ENCODE measurements at places on chromosomes 2 and 18.

GRCh38 chr18:39455285-39455684 lies 1889.7 kb upstream of the CELF4 start:
- DNase-seq: no peak

- DNase-seq: no peak
Measured at GRCh38 chr2:75375646-75376582, 176.6 kb upstream of the TACR1 start.

DNA sequence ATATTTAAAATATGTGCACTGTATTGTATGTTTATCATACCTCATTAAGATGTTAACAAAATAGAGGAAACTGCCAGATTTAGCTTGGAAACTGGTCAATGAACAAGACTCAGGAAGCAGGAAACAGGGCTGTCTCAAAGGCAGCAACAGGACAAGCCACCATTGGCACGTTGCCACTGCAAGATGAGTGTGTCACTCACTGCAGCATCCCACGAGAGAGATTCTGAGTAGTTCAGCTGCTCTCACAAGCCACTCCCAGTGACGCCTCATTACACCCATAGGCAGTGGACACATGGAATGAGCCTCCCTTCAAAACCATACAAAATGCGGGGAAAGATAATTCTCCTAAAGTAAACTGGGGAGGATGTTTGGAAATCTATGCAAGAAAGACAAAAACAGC lies 181.9 kb upstream of the DLGAP1 start:
- DNase-seq: no peak

DNA sequence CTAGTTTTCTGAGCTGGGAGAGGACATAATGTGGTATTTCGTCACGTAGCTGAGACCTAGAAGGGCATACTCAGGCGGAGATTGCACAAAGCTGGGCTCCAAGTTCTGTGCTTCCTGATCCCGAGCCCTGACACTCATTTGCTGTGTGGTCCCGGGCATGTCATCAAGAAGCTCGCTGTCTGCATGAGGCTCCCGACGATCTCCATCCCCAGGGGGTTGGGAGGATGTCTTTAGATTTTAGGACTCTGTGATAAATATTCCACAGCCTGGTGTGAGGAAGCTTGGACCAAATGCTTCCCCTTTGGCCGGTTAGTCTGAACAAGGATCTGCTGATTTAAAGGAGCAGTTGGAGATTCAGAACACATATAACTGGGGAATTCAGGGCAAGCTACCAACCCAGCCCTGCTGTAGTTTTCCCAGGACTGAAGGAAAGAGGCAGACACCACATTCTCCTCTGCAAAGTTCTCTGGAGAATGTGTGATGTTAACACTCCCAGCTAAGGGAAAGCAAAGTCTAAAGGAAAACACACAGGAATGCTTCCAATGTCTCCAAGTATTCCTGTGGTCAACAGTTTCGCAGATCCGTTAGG lies 2.3 kb downstream of the KCNE4 start:
- DNase-seq: no peak

- no peak for DNase-seq
Measured at GRCh38 chr2:142865924-142866323, 11.5 kb upstream of the KYNU start.

GRCh38 chr2:162333968-162334367 lies 10.0 kb upstream of the GCA start:
- DNase-seq: no peak

GRCh38 chr2:239026711-239027361 lies 179.0 kb downstream of the TWIST2 start:
- DNase-seq: no peak

DNA sequence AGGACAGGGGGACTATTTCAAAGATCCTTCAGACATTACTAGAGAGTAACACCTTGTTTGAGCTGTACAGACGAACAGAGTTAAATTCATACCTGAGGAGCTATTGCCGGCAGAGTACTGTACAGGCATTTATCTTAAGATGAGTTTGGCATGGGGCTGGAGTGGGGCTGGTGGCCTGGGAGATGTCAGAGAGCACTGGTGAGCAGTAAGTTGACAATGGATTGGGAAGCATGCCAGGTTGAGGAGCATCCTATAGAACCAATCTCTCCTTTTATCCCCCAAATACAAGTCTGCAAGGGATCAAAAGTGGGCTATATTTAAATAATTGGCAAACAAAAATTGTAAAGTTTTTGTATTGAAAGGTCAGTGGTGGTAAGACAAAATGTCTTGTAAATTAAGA lies 58.6 kb downstream of the ADCYAP1 start:
- DNase-seq: no peak

GRCh38 chr18:68721681-68722583 lies 7.0 kb upstream of the TMX3 start:
- DNase-seq: no peak

GRCh38 chr2:201220102-201220570 lies 37.2 kb downstream of the CASP10 start:
- no peak for DNase-seq

DNA sequence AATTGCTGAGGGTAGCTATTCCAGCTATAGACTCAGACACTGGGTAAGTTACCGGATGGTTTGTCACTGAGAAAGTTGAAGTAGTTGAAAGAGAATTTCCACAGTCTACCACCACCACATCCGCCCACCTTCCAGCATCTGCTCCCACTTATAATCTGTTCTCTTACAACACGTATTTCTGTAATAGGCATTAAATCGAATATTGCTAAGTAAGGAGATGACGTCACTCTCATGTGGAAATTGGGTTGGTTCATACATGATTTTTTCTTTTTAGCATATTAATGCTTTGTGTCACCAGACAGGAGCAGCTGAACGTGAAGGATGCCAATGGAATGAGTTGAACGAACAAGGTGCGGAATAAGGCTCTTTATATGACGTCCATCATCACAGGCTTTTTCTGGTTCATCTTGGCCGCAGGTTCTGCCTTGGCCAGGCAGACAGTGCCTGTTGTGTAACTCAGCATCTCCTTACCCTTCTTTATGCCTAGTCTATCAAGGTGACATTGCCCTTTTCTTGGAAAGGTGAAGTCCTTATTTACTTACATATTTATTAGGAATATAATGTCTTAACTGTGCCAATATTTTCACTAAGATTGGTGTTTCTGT lies 45.9 kb downstream of the THUMPD2 start:
- no peak for DNase-seq

DNA sequence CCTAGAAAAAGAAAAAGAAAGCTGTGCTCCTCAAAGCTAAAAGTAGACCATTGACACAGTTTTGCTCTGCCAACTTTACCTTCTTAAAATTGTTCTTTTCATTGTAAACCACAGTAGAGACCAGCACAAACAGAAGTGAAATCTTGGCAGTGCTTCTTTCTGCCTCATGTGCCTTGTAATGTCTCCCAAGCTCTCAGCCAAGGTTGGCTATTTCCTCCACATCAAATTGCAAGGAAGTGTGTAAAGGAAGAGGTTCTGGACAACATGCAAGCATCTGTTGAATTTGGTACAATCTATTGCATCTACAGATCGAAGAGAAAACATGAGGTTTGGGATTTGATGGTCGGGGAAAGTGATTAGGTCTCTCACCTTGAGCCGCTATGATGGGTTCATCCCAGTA lies 83.3 kb upstream of the PNPT1 start:
- DNase-seq: no peak

DNA sequence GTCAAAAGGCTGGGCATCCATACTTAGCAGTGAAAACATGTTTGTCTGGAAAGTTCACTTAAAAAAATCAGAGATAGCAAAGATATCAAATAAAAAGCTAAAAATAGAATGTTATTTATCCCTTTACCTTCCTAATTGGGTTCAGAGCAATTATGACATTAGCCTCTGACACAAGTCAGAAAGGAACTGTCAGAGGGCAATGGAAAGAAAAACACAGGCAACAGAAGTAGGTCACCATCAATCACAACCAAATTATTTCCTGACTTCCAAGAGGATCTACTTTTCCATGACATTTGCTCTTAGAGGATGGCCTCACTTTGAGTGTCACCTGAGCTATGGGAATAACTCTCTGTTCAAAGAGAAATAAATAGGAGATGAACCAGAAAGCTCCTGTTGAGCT lies 27.5 kb downstream of the MYOM1 start:
- DNase-seq: no peak

GRCh38 chr2:222492683-222493082 lies 68.3 kb downstream of the SGPP2 start:
- no peak for DNase-seq

- no peak for DNase-seq
Measured at GRCh38 chr2:172307800-172308199, 119.6 kb upstream of the ITGA6 start.

DNA sequence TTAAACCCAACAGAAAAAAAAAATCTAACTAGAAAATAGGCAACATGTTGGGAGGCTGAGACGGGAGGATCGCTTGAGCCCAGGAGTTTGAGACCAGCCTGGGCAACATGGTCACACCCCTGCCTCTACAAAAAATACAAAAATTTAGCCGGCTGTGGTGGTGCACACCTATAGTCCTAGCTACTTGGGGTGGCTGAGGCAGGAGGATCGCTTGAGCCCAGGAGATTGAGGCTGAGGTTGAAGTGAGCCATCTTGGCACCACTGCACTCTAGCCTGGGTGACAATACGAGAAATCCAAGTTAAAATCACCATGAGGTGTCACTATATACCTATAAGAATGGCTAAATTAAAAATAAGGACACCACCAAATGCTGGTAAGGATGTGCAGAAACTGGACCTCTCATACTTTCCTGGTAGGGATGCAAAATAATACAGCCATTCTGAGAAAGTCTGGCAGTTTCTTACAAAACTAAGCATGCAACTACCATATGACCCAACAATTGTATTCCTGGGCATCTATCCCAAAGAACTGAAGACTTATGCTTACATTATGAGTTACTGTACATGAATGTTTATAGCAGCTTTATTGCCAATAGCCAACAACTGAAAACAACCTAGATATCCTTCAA lies 2.2 kb downstream of the SEPTIN10 start:
- no peak for DNase-seq

DNA sequence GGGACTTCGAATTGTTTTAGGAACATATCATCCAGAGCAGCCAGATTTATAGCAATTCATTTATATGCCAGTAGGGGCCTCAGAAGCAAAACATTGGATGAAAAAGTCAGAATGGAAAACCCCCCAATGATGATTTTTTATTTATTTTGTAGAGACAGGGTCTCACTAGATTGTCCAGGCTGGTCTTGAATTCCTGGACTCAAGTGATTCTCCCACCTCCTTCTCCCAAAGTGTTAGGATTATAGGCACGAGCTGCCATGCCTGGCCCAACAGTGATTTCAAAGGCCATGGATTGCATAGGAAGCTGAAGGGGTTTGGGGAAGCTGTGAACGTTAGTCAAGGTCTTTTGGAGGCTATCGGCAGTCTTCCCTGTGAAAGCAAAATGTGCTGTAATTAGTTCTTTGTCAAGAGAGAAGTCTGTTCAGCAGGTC lies 21.9 kb upstream of the MCFD2 start:
- DNase-seq: no peak

- DNase-seq: no peak
Measured at GRCh38 chr2:6667326-6667725, 198.4 kb downstream of the CMPK2 start.

DNA sequence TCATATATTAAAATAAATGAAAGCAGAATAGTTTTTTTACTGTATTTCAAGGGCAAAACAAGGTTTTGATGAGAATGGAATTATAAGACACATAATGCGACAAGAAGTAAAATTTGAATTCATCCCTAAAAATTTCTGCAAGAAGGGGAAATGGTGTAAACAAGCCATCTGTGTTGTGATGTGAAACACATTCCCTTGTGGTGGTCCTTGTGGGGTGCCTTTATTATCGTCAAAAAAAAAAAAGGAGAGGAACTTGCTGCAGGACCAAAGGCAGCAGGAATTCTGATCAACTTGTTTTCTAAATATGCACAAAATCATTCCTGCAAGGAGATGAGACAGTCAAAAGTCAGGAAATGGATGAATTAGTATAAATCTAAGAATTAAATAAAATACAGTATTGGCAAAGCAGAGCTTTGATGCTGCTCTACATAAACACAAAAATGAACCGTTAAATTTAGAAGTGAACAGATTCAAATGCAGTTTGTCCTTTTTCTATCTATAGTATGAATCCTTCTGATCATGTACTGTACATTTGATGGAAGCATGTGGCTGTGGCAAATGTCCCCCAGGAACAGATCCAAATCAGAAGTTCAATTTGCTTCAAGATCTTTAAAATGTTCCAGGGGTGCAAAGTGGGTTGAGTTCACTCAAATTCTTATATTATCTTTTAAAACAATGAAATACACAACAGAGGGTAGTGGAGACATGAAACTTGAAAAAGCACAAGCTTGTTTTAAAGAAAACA lies 818.8 kb downstream of the PLCL1 start:
- DNase-seq: no peak

GRCh38 chr2:237250599-237250998 lies 163.4 kb downstream of the COL6A3 start:
- no peak for DNase-seq

GRCh38 chr18:32877371-32877770 lies 104.5 kb upstream of the KLHL14 start:
- no peak for DNase-seq

DNA sequence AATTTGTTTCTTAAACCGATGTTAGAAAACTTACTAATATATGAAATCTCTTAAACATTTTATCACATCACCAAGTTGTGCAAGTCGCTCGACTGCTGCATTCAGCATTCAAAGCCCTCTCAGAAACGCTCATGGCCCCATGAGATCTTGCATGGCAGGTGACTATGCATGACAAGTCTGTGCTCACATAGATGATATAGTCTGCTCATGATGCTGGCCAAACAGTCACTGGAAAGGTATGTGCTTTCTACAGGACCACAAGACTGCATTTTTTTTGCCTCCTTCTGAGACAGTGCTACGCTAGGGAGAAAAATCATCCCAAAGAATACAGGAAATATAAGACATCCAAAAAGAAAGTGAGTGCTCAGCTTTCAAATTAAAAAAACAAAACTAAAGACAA lies 98.3 kb upstream of the ZBTB14 start:
- no peak for DNase-seq

DNA sequence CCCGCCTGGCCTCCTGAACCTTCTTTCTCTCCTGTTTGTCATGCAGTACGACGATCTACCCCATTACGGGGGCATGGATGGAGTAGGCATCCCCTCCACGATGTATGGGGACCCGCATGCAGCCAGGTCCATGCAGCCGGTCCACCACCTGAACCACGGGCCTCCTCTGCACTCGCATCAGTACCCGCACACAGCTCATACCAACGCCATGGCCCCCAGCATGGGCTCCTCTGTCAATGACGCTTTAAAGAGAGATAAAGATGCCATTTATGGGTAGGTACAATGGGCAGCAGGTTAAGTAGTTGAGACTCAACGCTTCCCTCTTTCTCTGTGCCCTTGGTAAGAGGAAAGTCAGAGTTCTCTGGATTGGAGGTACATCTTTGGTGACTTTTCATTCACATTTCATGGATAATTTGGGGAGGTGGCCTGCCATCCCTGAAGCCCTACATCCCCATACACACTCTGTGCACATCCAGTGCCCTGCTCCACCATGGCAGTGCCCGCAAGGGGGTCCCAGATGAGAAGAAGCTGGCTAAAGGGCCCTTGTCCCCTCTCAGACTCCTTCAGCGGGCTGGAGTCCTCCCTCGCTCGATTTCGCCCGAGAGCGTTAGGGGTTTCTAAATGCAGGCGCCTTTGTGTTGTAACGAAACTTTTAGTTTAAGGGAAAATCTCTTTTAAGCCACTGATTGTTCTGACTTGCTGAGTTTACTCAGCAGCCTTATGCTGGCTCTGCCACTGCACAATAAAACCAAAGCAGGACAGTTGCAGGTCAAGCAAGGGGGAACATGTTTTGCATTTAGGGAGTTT lies 3.0 kb downstream of the MEIS1 start:
- no peak for DNase-seq

- no peak for DNase-seq
Measured at GRCh38 chr18:73741946-73742345, 405.7 kb downstream of the FBXO15 start.

Measured in stimulated activated CD8-positive, alpha-beta memory T cell treated with anti-CD3 and anti-CD28 coated beads, Interleukin-2, amount 100 ng/mL, for 1 hour (primary cell).